ENCODE measurements at places on chromosomes 2 and 18.

DNA sequence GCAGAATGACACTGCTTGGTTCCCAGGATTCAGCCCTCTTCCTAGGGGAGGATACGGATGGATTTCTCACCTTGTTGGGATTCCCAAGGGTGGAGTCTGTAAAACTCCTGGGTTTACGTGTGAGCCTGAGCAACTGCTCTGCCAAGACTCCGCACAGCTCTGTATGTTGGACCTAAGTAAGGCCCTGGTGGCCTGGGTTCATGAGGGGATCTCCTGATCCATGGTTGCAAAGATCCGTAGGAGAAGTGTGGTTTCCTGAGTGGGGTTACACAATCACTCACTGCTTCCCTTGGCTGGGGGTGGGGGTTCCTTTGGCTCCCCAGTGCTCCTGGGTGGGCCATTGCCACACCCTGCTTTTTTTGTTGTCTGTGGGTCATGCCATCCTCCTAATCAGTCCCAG lies 37.7 kb downstream of the ANKRD12 start:
- DNase-seq, result no peak

DNA sequence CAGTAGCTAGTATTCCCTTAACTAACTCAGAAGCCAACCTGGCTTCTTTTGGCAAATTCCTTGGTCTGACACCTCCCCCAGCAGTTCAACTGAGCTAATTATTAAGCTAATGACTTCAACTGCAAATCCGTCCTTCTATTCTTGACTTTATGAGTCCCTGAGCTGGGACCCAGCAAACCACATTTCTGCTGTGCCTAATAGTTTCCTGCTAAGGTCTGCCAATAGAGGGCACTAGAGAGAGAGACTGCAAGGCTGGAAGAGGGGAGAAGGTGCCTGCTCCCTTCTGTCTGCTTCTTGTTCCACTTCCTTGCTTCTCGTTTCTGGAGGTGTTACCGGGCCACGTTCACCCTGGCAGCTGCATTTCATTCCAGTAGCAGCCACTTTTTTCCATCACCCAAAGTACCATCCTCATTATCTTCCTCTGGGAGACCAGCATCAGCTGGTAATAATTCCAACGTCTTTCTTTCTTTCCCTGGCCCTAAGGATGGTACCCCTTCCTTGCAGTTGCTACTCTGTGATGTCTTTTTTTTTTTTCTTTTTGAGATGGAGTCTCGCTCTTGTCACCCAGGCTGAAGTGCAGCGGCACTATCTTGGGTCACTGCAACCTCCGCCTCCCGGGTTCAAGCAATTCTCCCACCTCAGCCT lies 352.0 kb downstream of the TNS1 start:
- no peak for DNase-seq

GRCh38 chr2:133518700-133519344 lies 49.4 kb downstream of the NCKAP5 start:
- no peak for DNase-seq

DNA sequence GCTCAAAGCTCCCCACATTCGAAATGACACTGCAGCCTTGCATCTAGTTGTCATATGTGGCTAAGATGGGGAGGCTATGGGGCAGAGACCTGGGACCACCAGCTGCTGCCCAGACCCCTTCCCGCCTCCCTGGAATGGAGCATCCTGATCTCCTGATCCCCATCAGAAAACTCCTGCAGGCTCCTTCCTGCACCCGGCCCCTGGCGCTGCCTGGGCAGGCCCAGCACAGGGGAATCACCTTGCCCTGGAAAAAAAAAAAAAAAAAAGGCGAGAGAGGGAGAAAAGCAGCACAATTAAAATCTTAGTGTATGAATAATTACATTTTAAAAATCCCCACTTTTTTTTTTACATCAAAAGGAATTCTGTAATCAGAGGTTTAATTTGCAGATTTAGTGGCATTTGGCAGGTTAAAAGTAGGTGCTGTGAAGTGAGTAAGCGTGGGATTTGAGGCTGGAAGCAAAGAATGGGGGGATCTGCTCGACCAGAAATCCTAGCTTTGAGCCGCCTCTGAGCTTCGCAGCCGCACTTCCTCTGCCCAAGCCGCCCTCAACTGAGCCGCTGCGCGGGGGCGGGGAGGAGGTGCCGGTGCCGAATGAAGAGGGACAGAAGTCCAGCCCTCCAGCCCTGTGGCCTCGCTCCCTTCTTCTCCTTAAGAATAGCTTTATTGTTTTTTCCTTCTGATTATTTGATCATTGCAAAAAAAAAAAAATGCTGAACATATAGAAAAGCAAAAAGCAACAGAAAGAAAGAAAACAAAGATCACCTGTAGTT lies 30.0 kb downstream of the THNSL2 start:
- no peak for DNase-seq

DNA sequence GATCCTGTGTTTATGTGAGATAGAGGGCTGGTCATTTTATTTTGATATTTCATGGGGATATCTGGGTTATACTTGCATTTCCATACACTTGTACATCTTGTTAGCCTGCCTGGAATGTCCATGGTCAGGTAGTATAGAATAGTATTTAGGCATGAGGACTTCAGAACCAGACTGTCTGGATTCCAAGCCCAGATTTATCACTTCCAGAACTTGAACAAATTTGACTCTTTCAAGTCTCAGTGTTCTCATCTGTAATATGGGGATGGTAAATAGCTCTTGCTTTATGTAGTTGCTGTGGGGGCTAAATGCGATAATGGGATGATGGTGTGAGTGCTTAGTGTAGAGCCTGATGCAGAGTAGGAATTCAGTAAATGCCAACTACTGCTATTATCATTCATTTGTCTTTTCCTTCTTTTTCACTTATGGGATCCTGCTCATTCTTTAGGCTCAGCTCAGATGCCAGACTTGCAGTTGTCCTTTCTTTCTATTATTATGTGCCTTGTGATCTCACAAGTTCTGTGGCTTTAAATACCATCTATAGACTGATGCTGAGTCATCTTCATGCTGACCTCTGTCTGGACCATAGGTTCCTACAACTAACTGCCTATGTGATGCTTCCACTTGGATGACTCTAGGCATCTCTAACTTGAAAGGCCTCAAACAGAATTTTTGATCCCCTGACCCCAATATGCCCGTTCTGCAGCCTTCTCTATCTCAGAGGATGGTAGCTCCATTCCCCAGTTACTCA lies 67.4 kb downstream of the POLE4 start:
- no peak for DNase-seq

Measured in NCI-H1048 (cell line).